Stimulated activated CD4-positive, alpha-beta T cell treated with anti-CD3 and anti-CD28 coated beads, Interleukin-1b, Interleukin-23, amount 100 ng/mL, for 4 hours (primary cell): ENCODE measurements at places on chromosomes 11 and 22.

DNA sequence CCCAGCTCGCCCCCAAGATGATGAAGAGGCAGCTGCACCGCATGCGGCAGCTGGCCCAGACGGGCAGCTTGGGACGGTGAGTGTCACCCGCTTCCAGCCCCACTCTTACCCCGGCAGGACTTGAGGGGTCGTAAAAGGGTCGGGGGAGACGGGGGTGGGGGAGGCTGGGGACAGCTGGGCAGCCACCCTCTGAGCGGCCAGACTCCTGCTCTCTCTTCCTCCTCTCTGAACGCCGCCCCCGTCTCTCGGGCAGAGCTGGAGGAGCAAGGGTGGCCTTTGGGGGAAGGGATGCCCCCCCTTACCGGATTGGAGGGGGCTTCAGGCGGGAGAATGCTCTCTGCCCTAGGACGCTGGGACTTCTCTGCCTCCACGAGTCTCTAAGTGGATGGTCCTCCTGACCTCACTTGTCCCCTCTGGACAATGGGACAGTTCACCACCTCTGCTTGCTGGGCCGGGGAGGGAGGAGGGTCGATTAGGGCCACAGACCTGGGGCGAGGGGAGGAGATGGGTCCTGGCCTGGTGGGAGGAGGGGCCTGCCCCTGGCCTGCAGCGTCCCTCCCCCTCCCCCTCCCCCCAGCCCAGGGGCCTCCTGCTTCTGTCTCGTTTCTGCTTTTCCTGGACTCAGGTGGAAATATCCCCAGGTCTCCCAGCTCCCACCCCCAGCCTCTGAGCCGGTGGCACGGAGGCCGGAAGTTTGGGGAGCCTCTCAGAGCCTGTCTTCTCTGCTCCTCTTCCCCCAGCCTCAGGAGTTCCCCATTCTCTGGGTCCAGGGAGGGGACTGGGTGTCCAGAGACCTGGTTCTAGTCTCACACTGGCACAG is 512 bp downstream of the SH3BP1 start:
- DNase-seq: no peak

DNA sequence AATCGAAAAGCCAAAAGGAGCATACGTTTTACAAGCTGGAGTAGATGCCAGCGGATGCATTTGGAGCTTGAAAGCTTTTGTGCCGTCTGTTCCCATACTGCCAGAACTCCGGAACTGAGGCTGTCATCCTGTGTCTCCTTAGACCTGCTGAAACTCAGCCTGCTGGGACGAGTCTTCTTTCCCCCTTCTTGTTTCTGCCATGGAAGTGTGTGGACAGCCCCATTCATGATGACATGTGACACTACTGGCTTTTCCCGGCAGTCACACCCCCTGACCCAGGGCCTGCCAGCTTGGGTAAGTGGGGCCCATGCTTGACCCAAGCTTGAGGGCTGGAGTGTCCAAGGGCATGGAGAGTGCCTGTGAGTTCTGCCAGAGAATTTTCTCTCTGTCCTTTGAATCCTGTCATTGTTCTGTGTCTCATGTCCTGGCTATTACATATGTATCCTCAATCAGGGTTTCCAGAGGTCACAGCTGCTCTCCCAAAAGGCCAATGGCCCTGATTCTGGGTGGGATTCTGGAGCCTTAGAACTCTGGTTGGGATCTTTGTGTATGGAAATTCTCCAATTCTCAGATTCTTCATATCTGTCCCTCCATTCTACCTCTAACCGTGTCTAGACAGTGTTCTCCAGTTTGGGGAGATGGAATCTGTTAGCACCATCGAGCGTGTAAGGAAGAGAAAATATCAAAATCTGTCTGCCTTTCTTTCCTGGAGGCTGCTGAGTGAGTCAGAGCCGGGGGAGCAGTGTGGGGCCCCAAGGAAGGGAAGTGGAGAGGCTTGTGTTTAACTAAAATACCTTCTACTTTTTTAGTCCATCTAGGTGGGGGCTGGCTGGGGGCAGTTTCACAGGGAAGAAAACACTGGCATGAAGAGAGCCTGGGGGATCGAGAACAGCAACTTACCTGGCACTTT is 73.2 kb downstream of the KIAA1671 start:
- no peak for DNase-seq

DNA sequence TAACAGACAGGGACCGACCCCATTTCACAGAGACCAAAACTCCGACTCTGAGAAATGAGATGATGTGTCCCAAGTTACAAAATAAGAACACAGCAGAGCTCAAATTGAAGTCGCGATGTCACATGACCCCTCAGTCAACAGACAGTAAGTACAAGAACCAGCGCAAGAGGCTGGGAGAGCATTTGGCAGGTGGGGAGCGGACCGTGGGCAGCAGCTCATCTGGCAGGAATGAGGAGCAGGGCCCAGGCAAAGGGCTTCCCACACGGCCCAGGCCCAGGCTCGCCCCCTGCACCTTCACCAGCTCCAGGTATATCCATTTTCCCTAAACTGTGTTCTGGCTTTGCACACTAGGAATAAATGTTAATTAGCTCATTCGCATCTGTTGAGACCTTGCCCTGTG is 34.3 kb downstream of the SCUBE1 start:
- DNase-seq: no peak

- DNase-seq: no peak
Observed at GRCh38 chr11:121586750-121587149, 134.0 kb upstream of the SORL1-AS1 start.

DNA sequence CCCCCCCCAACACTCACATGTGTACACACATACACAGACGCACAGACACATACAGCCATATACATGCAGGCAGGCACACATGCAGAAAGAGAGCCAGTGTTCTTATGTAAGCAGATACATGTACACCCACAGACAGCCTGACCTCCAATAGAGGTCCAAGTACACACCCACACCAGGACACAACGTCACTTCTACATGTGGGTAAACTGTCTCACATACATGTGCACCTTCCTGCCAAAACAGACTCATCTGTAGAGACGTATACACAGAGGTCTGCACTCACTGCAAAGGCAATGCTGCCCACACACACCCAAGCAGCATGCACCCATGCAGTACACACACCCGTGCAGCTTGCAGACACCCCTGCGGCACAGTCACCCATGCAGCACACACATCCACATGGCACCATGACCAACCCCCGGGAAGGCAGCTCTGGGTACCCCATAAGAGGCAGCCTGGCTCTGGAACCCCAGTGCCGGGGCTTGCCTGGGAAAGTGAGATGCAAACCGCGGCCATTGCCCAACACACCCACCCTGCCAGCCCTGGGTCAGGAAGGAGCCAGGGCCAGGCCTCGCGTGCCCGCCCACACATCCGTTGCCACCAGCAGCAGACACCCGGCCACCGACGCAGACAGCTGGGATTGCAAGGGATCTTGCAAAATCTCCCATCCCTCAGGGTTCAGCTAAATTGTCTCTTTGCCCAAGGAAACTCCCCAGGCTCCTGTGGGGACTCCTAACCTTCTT is 10.1 kb downstream of the CASTOR1 start:
- no peak for DNase-seq

GRCh38 chr11:120710354-120711131 is 199.0 kb downstream of the GRIK4 start:
- DNase-seq: no peak

- no peak for DNase-seq
Observed at GRCh38 chr11:1953489-1954266, 6.5 kb downstream of the MRPL23 start.

DNA sequence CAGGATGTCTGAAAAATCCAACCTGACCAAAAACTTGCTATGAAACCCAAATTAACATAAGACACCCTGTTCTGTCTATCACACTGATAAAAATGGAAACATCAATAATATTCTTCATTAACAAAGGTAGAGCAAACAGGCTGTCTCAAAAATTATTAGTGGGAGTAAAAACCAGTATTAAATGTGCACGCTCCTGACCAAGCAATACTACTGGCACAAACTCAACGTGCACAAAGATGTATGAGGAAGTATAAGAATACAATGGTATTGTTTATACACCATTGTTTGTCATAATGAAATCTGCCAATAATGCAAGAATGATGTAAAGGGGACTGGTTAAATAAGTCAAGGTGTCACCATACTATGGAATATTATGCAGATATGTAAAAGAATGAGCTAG is 288.5 kb downstream of the MN1 start:
- no peak for DNase-seq

DNA sequence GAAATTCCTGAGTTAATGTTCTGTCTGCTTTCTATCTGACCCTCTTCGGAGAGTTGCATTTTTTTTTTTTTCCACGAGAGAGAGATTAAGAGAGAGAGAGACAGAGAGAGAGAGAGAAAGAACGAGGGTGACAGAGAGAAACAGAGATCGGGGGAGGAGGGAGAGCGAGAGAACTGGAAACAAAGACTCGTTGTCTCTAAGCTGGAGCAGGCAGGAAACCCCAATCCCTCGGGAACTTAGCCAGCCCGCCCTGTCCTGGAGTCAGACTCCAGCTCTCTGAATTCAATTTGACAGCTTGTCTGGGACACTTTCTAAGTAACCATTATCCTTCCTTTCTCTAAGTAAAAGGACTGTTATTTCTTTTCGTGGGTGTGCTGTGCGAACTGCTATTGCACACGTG is 76.9 kb downstream of the KCNJ1 start:
- no peak for DNase-seq

DNA sequence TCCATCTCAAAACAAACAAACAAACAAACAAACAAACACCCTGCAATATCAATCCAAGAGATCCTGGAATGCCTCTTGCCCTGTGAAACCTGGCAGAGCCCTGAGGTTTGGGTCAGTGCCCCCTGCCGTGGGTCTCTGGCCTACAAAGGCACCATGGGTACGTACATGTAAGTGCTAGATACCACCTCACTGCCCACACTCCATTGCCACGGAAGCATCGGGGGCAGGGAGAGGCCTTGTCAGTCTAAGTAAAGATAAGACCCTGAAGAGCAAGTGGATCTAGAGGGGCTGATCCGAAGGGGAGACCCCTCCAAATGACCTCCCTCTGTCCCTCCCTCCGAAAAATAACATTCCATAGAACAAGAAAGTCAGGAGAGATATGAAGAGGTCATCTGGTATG is 2.0 kb upstream of the MIEF1 start:
- no peak for DNase-seq

GRCh38 chr11:59582006-59582405 is 33.6 kb downstream of the OSBP start:
- DNase-seq: no peak

DNA sequence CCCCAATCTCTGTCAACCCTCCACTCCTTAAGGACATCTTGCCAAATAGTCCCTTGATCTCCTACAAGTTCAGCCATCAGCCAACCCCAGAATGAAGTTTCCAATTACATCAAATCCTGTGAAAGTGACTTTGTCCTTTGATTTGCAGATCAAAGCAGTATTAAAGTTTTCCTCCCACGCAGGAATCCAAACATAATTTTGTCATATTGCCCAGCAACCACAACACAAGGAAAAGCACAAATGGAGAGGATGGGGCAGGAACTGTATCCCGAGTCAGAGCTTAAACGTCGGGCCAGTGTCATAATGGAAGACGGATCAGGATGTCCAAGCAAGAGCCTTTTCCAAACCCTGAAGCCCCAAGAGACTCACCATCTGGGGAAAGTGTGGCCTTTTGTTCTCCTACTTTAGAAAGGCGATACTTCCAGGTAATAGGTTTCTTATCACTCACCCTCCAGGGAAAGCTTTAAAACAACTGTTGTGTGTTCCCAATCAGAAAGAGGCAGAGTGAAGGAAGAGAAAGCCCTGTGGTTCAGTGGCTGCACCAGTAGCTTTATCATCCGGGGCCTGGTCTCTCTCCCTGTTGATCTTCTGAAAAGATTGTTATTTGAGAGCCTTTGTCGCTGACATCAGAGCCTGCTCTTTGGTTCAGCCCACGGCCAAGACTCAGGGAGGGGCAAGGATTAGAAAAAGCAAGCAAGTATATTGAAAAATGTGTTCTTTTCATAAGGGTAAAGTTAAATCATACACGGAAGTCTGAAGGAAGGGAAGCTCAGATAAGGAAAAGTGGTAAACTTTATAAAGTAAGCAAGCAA is 41.7 kb downstream of the EXPH5 start:
- no peak for DNase-seq

DNA sequence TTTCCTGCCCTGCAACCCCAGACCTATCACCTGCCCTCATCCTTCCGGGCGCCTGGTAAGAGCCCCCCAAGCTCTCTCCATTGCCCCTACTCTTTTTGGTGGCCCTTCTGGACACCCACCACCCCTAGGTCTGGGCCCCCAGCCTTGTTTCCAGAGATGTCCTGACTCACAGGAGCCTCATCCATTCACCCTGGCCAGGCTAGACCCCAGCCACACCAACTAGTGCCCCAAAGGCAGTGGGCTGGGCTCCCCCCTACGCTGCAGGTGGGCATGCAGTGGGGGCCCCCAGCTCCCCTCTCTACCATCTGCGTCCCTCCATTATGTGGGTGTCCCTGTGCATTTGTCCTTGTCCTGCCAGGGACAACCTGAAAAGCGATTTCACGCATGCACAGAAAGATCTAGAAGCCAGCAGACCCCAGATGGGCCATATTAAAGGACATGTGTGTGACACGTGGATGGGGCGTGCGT is 1.4 kb downstream of the MRGPRF start:
- DNase-seq: no peak

DNA sequence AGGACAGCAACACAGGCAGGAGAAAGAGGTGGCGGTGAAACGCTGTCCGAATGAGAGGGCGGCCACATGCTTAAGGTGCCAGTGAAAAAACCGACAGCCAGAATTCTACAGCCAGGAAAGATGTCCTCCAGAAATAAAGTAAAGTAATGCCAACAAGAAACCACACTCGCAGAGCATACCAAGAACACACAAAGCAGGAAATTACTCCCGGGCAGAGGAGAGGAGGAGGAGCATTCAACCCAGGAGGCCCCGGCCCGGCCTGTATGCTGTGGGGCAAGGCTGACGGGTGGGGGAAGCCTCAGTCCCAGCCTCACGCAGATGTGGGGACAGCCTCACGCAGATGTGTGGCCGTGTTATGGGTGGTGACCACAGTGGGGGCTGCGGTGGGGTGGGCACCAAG is 28.0 kb downstream of the CHID1 start:
- DNase-seq: no peak

- no peak for DNase-seq
Observed at GRCh38 chr11:95074792-95075563, 8.3 kb downstream of the SRSF8 start.

- no peak for DNase-seq
Observed at GRCh38 chr22:30680991-30681770, 13.5 kb upstream of the OSBP2 start.

- no peak for DNase-seq
Observed at GRCh38 chr11:119318240-119319135, 1.6 kb upstream of the MCAM start.

- no peak for DNase-seq
Observed at GRCh38 chr22:27990879-27991278, 71.8 kb upstream of the PITPNB start.
